ENCODE measurements at places on chromosomes 2 and 18.

GRCh38 chr18:13438507-13439056 lies 220.0 kb downstream of the LDLRAD4 start:
- no peak for DNase-seq

GRCh38 chr2:102025016-102025501 lies 33.3 kb downstream of the IL1R2 start:
- no peak for DNase-seq

- DNase-seq, result no peak
Observed at GRCh38 chr18:654601-655000, 2.9 kb upstream of the TYMS start.

DNA sequence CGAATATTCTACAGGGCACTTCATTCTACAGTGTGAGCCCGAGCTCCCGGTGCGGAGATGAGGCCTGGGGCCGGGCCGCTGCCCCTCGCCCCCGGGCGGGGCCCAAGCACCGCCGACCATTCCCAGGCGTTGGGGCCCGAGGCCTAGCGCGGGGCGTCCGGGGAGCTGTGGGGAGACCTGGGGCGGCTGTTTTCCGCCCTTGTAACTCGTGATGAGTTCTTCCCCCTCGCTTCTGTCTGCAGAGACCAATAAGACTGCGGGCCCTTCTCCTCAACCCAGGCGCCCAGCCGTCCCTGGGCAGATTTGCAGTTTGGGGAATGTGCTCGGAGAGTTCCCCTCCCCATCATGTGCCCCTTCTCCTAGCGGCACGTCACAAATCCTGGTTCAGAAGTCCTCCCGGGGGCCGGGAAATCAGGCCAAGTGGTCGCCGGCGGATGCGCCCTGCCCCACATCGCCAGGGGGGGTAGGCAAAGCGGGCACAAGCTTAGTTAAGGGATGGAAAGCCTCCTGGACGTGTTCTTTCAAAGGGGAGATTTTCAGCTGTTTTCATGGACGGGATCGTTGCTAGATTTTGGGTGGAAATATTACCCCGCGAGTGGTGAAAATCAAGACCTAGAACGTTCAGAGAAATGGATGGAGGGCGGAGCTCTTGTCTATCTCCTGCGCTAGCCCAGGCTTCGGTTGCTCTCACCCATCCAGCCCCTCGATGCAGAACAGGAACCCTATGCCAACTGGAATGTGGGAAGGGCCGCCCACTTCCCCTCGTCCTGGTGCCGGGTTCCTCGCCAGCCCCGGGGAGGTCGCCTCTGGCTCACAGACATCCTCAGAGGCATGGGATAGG lies 18.8 kb upstream of the HAAO start:
- peak; percentile 39 for DNase-seq

DNA sequence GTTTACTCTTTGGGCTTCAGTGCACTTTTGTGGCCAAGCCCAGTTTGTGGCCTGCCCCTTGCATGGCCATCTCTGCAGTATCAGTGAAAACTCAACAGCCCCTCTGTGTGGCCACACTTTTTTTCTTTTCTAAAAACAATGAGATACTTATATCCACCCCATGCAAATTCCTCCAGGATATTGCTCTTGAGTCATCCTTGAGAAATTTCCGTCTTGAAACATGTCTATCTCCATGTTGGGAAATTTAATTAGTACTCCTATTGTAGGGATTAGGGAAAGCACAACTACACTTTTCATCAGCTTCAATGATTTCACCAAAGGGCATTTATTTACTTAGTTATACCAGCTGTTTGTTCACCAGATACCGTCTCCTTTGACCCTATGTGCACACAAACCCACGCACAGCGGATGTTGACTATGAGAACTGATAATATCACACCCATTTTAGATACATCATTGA lies 993.1 kb downstream of the TSN start:
- DNase-seq, result no peak

DNA sequence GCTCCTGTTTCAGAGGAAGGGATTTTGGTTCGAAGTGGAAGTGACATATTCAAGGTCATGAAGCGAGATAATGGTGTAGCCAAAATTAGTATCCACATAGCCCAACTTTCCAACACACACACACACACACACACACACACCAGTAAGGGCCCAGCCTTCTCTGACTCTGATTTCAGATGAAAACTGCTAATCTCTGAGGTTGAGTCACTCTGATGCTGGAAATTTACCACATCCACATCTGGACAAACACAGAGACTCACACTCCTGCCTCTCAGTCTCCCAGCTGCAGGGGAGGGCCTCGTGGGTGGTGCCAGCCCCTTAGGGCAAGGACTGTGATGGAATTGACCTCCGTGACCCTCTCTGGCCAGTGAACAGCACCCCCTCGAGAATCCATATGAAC lies 29.0 kb upstream of the SLC35F6 start:
- DNase-seq, result no peak

DNA sequence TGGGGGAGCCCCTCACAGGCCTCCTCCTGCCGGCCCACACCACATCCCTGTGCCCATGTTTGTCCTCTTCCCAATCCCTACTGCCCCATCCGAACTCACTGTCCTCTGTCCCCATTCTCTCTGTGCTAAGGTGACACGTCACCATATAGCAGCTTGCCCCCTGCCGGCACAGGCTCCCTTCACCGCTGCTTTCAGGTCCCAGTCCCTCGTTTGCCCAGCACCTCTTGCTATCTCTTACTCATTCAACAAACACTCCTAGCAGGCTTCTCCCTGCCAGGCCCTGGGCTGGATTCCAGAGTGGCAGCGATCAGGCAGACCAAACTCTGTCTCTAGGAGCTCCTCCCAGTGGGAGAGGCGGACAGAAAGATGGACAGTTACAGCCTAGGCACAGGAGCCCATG lies 74.3 kb downstream of the TFCP2L1 start:
- DNase-seq, result no peak
